ENCODE measurements at places on chromosomes 7 and 10.

DNA sequence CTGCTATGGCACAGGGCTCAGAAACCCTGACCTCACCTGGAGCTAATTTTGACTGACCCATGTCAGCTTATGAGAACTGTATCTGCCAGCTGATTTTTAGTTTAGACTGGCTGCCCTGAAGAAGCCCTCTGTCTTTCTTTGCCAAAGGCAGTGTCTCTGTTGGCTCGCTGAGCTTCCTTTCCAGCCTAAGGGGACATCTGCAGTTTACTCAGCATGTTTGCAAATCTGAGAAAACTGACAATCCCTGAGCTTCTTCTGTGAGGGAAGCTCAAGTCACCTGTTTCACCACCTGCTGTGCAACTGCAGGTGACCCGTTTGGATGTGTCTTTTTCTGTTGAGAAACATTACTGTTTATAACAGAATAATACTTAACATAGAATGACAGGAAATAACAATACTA, 46.0 kb downstream of the PRKAR2B start:
- DNase-seq, result no peak

GRCh38 chr10:98587156-98587837, 140.6 kb upstream of the HPS1 start:
- no peak for DNase-seq

DNA sequence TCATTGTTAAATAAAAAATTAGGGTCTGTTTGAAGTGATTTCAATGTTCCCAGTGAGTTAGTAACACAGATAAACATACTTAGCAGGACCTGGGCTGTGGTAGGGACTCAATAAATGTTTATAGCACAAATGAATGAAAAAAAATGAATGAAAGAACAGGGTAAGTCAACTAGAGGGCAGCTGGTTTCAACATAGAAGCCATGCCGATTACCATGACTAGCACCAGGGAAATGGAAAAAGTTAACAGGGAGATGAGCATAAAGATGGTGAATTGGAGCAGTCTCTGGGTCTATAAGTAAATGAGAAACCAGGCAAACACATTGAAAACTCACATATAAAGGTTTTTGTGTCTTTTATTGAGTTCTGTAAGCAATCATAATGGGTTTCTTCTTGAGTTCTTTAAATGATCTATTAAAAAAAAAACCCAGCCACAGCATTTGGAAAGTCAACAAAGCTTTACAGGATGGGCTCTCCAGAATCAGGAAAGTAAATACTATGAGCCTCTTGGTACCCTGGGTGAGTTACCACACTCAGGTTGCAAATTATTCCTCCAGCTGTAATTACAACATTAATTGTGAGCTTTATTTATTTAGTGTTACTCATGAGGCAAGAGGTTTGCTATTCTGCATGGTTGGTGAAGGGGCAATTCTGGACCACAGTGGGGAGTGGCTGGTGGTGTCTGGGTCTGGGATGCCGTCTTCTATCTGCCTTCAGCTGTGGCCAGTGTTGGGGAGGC, 46.1 kb upstream of the MTPN start:
- DNase-seq, result no peak

DNA sequence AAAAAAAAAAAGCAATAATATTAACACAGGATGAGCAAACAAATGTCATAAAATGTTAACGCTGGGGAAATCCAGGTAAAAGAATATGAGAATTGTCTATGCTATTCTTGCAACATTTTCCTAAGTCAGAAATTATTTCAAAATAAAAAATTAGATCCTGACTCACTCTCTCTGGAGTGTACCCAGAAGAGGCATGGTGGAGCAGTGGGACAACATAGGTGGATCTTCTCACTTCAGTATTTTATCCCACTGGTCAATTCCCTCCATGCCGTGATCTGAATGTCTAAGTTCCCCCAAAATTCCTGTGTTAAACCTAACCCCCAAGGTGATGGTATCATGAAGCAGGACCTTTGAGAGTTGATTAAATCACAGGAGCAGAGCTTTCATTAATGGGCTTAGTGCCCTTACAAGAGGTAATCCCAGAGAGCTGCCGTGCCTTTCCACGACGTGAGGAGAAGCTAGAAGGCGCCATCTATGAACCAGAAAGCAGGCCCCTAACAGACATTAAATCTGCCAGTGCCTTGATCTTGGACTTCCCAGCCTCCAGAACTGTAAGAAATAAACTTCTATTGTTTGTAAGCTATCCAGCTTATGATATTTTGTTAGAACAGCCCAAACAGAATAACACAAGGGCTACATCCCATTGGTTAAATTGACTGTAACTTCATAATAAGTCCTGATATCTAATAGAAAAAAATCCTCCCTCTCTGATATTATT, 35.2 kb downstream of the USP6NL start:
- no peak for DNase-seq

GRCh38 chr7:78441737-78442136, 643.2 kb downstream of the PHTF2 start:
- no peak for DNase-seq

DNA sequence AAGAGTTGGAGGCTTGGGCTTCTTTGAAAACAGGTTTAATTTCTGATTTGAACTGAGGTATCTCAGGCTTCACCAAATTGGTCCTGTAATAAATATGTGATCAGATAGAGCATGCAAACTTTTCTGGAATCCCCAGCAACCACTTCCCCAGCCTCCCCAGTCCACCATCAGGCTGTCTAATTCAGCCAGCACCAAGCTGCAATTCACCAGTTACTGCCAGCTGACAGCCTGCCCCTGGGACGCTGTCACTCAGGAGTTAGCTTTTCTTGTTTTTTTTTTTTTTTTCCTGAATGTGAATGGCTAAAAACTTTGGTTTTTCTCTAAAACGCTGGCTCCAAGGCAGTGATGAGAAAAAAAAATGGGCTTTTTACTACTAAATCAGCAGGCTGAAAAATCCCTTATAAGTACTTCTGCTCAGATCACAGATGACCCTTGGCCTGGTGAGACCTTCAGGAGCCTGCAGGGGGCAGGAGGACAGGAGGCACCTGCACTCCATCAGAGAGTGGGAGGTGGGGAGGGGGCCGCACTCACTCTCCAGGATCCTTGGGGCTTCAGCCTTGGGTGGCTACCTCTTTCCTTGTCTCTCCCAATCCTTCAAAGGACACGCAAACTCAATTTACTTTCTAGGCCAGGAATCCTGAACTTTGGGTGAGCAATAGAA, 349.4 kb downstream of the GATA3 start:
- no peak for DNase-seq

- DNase-seq, result no peak
Observed at GRCh38 chr7:46651070-46651469, 730.0 kb upstream of the IGFBP3 start.

DNA sequence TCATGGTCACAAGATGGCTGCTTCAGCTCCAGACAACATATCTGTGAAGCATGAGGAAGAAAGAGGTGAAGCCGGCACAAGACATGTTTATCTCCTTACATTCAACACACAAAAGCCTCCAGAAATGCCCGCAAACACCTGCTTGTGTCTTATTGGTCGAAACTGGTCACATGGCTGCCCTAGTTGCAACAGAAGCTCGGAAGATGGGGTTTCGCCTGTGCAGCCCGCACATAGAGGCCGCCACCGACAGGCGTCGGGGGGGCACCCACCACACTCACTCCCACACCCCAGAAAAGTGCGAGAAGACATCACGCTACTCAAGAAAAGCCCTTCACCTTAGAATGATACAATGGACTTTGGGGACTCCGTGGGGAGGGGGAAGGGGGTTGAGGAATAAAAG, 63.0 kb upstream of the MGMT start:
- no peak for DNase-seq

GRCh38 chr10:98533746-98534445, 87.2 kb upstream of the HPS1 start:
- no peak for DNase-seq

GRCh38 chr7:80646083-80646865, 7.8 kb downstream of the CD36 start:
- no peak for DNase-seq

DNA sequence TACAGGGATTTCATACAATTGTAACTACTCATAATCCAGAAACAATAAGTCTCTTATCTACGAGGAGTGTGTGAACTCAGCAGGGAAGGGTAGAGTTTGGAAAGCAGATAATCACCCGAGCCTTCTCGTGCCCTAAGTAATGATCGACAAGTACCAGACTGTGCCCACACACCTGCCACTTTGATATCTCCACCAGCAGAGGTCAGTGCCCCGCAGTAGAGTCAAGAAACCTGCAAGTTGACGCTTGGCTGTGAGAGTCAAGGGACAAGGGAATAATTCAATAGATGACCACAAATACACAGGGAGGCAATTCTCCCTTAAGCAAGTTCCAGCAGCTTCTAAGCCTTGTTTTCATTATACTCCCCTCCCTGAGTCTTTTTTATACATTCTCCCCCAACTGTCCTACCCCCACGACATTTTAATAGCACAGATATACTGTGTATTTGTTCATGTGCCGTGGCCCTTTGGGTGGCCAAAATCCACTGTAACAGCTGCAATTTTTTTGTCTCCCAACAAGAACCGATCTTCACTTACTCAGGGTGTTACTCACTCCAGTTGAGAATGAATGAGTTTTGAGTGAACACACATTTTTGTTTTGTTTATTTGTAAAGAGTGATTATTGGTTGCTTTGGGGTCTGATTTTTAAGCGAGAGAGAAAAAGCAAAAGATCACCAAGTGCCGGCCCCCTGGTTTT, 106.9 kb upstream of the RHEB start:
- peak; percentile 56 for DNase-seq

DNA sequence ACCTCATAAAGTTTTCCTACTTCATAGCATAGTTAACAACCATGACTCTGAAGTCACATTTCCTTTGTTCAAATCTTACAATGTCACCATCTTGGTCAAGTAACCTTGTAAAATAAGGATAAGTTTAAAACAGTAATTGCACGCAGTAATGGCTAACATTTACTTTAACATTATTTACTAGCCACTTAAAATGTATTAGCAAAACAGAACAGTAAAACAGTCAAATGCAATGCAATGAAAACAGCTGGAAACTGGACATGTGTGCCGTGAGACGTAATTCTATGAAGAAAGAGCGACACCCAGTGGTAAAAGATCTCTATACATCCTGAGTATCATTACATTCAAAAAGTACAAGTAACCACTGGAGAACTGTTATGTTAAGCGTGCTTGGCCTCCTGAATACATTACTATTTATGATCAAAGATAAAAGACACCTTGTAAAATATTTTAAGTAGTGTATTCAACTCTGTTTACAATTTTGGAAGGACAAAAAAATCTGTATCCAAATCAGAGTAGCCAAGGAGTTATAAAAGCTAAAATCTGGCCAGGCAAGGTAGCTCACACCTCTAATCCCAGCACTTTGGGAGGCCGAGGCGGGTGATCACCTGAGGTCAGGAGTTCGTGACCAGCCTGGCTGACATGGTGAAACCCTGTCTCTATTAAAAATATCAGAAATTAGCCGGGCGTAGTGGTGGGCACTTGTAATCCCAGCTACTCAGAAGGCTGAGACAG, 27.2 kb downstream of the ATE1 start:
- peak; percentile 65 for DNase-seq

DNA sequence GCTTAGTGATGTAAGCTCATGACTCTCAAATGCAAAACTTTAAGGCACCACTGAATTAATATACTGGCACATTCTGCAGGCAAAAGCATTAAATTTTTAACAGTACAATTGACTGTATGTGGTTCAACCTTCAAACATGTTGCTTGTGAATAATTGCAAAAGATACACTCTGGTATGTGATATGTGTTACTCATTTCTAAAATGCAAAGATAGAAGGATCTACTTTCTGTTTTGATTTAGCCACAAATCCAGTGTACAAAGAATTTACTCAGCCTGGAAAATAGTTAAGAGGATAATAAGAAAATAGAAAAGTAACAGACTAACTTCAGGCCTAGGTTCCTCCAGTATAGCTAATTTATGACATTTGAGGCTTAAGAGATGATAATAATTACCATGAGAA, 66.6 kb upstream of the NOBOX start:
- DNase-seq, result no peak

GRCh38 chr7:137120690-137121089, 222.8 kb downstream of the PTN start:
- no peak for DNase-seq

- DNase-seq, result peak; percentile 80
Observed at GRCh38 chr10:103244666-103245271, 918 bp upstream of the RPEL1 start.

DNA sequence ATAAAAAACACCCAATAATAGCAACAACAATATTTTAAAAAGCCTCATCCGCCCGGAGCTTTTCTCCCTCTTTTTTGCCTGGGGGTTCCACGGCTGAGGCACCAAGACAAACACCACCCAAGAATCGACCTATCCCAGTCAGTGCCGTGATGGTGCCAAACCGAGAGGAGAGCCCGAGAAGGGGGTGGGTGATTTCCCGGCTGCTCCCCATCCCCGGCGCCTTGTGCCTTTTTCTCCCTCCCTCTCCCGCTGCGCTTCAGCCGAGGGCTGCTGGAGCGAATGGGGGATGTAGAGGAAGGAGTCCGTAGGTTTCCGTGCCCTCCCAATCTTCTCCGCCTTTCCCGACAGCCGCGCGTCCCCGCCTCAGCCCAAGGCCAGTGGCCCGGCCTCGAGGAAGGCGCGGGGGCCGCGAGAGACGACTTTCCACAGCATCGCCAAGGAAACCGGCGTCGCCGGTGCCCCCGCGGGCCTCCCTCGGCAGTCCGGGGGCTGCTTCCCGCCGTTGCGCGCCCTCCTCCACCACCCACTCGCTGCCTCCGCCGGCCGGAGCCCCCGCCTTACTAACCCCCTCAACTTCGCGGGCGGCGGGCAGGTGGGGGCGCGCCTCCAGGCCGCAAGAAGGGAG, 1.3 kb downstream of the EGR2 start:
- DNase-seq, result peak; percentile 51

DNA sequence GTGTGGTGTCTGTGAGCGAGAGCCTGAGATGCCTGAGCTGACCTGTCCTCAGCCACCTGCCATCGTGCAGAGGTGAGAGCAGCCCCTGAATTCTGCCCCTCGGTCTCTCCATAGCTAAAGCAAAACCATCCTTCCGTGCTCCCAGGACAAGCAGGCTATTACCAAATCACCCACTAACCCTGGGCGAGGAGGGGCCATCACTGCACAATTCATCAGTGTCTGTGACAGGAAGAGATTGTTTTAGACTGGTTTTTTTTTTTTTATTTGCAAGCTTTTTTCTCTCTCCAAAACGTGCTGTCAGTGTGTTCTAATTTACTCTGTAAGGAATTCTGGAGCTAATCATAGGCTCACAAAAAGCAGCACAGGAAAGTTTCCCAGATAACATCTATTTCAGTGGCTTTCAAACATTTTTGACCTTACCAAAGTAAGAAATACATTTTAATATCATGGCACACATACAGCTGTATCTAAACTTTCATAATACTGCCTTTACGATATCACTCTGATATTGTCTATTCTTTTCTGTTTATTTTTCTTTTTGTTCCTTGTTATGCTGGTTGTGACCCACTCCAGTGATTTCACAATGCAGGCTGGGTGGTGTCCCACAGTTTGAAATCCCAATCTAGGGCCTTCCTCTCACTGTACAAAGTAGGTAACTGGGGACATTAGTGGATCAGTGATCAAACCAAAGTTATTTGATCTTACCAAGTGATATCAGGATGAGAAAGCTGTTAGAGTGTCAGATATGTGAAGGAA, 62.8 kb downstream of the EGFR start:
- peak; percentile 62 for DNase-seq

- no peak for DNase-seq
Observed at GRCh38 chr10:130973127-130973839, 338.2 kb downstream of the TCERG1L start.

Measured in SK-N-SH (cell line).